Karpas-422 (cell line): ENCODE measurements at places on chromosomes 6 and 20.

DNA sequence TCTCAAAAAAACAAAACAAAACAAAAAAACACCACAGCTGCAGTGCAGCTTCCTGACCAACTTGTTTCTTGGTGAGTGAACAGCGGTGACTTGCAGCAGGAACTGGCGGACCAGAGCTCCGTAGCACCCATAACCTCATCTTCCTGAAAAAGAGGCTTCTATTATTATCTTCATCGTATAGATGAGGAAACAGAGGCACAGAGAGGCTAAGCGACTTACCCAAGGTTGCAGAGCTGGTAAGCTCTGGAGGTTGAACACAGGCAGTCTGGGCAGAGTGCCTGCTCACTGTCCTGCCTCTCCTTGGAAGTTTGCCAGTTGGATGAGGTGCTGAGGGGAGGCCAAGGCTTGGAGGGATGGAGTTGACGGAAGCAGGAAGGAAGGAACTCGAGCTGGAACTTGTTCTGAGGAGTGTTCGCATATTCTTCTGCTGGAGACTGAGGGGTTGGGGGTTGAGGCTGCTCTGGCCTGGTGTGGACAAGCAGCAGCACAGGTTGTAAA lies 47.9 kb upstream of the CCDC167 start:
- DNase-seq: no peak

DNA sequence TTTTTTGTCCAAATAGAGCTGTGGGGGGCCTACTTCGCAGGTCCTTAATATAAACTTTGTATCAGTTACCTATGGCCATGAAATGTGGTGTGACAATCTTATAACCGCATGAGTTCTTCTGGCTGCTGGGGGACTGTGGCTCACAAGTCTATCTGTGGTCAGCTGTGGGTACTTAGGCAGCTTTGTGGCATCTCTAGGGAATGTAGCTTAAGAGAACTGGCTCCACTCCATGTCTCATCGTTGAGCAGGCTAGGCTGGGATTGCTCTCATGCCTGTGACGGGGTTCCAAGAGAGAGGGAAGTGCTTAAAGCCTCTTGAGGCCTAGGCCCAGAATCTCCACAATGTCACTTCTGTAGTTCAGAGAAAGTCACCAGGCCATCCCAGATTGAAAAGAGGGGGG lies 140.5 kb downstream of the BTBD3 start:
- no peak for DNase-seq

GRCh38 chr6:37548067-37548674 lies 48.5 kb upstream of the CCDC167 start:
- DNase-seq: no peak

- DNase-seq: no peak
Observed at GRCh38 chr20:11210611-11211010, 536.8 kb upstream of the JAG1 start.

GRCh38 chr6:1312203-1312472 lies 240 bp downstream of the FOXQ1 start:
- no peak for DNase-seq

- DNase-seq: no peak
Observed at GRCh38 chr6:136524936-136525413, 25.2 kb downstream of the MAP7 start.

DNA sequence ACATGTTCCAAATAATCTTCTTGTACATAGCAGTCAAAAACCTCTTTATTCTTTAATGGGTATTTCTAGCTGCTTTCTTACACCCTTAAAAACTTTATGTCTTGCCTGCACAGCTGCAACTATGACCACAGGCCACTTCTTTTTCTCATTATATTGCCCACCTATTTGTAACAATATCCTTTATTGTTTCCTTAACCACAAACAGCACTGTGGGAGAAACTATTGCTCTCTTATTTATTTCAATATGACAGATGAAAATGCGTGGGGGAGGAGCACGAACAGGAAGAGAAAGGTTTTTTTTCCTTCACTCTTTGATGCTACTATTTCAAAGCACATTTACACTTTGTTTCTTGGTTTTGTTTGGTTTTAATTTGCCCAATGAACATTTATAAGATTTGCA lies 253.5 kb downstream of the GJA1 start:
- DNase-seq: no peak

DNA sequence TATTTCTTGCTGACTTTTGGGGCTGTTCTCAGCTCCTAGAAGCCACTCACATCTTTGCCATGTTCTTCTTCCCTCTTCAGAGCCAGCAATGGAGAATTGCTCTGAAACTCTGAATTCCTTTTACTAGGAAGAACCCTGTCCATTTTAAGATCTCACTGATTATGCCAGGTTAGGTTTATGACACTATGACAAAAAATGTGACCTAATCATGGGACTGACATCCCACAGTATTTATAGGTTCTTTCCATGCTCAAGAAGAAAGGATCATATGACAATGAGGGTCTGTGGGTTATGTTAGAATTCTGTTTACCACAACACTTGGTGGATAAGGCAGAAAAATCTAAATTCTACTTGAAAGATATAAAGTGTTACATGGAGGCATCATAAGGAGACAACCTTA lies 263.3 kb upstream of the CITED2 start:
- DNase-seq: no peak

GRCh38 chr6:137693711-137694110 lies 173.3 kb upstream of the TNFAIP3 start:
- no peak for DNase-seq

DNA sequence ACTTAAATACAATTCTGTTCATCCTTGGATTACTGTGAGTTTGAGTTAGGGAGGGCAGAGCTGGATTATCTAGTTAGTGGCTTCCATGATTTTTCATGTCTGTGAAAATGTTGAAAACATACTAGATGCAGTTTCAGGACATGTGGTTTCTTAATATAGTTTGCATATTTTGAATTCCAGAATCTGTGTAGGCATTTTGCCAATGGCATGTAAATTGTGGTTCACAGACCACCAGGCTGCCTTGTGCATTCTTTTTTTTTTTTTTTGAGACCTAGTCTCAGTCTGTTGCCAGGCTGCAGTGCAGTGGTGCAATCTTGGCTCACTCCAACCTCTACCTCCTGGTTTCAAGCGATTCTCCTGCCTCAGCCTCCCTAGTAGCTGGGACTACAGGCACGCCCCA lies 42.8 kb downstream of the CDC5L start:
- peak; percentile 48 for DNase-seq

DNA sequence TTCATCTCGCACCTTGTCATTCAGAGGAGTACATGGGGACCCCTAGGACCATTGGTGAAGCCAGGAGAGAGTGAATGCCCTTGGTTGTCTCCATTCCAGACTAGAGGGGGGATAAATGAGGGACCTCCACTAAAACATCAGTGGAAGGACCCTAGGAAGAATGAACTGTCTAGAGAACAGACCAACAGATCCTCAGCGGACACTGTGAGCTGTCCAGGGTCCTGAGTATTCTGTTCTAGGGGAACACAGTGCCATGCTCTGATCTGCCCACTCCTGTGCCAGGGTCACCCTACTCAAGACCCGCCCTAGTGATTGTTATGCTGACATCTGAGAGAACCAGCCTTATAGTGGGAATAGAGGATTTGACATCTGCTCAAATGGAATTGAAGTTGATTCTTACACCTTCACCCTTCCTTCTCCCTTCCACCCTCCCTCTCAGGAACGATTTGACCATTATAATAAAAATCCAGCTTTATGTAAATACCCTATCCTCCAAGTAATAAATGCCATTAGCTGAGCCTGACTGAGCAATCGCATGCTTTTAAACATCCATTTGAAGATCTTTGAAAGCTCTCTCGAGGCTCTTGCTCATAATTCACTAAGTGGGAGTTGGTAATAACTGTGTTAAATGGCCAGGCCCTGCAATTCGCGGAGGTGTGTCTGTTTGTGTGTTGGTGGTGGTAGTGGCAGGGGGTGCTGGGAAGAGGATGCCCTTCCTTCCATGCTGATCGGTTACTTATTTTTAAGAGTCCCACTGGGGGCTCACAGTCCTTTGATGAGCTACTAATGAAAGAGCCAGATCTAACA lies 43.6 kb upstream of the SLC32A1 start:
- DNase-seq: peak; percentile 72

GRCh38 chr6:11093376-11093625 lies 333 bp upstream of the SMIM13 start:
- DNase-seq: no peak

DNA sequence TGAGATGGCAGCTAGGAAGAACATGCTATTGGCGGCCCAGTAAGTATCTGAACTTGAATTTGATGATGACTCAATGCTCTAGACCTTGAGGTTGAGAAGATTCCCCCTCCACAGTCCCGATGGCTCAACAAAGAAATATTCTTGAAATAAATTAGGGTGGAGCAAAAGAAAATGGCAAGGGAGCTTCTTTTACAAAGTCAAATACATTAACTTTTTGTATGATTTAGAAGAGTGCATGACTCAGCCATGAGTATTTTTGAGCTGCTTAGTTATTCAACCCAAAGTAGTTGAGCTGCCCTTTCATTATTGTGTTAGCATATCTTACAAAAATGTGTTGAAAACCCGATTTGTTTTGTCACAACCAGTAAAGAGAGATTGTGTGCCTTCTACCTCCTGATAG lies 7.6 kb downstream of the TFAP2C start:
- no peak for DNase-seq

DNA sequence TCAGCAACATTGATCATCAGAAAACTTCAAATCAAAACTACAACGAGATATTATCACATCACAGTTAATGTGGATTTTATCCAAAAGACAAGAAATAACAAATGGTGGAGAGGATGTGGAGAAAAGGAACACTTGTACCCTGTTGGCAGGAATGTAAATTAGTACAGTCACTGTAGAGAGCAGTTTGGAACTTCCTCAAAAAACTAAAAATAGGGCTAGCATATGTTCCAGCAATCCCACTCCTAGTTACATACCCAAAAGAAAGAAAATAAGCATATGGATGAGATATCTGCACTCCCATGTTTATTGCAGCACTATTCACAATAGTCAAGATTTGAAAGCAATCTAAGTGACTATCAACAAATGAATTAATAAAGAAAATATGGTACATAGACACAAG lies 887.7 kb upstream of the MAN1A1 start:
- no peak for DNase-seq

DNA sequence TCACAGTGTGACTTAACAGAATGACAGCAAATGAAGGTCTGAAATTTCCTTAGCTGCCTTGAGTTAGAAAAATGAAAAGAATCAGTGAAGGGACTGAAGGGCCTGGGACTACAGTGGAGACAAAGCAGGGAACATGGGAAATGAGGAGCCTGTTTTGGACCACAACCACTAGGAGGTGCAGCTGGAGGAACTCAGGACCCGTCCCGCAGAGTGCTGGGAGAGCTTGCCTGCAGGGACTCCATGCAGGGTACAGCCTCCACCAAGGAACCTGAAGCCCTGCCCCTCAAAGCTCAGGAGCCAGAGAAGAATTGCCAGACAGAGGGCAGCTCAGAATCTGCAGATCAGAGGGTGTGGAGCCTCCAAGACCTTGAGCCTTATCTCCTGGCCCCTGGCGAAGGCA lies 50.7 kb downstream of the LRFN2 start:
- DNase-seq: no peak
